ENCODE measurements at places on chromosomes 12 and 14.
A peak's percentile ranks its signal among the peaks of the same experiment; 100 is the strongest.

GRCh38 chr12:102503056-102503681 is 22.8 kb upstream of the IGF1 start:
- DNase-seq = no peak

DNA sequence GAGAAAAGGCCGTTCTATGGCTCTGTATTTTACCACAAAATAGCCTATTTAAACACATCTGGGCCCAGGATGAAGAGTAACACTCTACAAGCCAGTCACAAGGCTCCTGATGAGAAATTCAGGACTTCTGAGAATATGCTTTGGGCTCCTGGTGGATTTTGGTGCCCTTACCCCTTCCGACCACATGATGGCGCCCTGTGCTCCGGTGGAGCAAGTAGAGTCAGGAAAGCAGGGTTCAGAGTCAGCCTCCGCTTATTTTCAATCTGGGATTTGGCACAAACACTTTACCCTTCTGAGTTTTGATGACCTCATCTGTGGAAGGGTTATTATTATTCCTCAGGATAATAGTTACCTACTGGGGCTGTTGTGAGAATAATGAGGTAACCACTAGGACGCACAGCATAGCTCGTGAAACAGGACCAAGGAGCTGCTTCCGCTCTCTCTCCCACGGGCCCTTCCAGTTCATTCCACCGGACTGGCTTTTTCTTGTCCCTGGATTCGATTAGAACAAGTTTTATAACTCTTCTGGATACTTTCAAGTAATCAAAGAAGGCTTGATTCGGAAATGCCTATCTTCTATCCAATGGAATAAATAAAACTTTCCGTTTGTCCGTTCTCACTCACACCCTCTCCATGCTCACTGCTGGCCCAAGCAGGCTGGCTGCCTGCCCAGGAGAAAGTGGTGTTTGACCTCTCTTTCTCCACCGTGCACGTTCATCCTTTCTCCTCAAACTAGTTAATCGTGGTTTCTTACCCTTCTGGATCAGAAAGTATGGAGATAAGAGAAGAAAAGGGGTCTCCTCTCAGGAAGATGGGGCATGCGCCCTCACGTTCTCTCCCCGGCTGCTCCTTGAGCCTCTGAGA is 104.6 kb downstream of the GALC start:
- DNase-seq = no peak

- no peak for DNase-seq
Measured at GRCh38 chr14:33465846-33466700, 484.8 kb downstream of the EGLN3 start.

DNA sequence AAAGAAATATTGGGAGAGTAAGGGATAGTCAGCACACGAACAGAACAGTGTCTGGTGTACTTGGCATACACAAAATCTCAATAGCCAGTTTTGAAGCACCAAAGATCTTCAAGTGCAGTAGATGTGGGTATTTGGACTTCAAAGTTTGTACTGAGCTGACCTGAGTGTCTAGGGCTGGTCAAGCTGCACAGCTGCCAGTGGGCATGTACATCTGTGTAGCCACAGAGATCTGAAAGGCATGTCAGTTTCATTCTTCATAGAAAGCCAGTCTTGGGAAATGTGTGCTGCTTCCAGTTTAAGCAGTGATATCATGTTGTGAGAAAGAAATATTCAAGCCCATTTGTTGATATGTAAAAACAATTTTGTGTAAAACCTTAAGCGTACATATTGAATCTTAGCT is 279.0 kb upstream of the SYT10 start:
- DNase-seq = no peak

GRCh38 chr14:78152201-78153063 is 17.7 kb upstream of the NRXN3 start:
- no peak for DNase-seq

DNA sequence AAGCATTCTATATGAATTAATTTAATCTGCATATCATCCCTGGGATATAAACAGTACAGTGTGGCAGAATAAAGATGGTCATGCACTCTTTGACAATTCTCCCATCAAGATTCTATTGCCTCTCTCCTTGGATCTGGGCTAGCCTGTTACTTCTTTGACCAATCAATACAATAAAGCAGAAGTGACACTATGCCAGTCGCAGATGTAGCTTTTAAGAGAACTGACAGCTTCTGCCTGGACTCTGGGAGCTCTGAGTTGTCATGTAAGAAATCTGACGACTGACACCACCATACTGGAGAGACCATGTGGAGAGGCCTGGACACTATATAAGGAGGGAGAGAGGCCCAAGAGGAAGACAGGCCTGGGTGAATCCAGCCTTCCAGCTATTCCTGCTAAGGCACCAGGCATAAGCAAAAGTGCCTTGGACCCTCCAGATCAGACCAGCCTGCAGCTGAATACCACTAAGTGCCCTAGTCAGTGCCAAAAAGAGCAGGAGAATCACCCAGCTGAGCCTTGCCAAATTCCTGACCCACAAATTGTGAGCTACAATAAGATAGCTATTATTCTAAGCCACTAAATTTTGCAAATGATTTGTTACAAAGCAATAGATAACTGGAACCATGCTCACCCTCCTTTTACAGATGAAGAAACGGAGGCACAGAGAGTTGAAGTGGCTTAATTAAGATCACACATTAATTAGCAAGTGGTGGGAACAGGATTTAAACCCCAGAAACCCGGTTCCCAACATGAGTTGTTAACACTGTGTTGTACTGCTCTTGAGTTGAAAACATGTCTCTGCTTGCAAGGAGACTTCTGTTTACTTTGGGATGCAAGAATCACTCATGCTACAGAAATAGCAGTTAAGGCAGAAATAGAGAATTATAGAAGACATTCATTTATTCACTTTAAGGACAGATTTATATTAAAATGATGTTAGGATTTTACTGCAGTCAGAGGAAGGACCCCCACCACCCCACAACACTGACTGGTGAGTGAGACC is 84.6 kb downstream of the RIN3 start:
- no peak for DNase-seq

GRCh38 chr12:26157001-26157400 is 32.2 kb upstream of the BHLHE41 start:
- DNase-seq = no peak

GRCh38 chr14:63910583-63911363 is 58.0 kb downstream of the SYNE2 start:
- peak; percentile 7 for DNase-seq

DNA sequence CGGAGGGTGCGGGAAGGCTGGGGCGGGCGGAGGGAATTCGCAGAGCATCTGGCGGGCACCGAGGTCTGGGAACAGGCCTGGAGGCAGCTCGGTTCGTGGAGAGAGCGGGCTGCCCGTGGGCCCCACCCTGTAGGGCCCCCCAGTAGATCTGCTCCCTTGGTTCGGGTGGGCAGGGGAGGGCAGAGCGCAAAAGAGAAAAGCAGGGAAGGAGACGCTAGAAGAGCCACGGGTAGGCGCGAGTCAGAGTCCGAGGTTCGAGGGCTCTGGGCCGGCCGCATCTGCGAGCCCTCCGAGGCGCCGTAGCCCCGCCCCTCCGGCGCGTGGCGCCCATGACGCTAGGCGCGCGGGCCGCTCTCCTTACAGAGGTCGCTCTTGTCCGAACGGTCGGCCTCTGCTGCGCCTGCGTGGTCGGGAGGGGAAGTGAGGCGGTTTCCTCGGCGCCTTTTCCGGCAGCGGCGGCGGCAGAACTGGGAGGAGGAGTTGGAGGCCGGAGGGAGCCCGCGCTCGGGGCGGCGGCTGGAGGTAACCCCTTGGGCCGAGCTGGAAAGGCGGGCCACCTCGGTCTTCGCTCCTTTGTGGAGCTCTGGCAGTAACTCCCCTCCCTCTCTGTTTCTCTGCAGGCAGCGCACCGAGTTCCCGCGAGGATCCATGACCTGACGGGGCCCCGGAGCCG is at the start of gene ARF6:
Gene ARF6, plus strand, starts transcription at position 447 of the 673 bp plus-strand sequence. CDS start 655 bp downstream, outside the sequence.
- peak; percentile 96 for DNase-seq

DNA sequence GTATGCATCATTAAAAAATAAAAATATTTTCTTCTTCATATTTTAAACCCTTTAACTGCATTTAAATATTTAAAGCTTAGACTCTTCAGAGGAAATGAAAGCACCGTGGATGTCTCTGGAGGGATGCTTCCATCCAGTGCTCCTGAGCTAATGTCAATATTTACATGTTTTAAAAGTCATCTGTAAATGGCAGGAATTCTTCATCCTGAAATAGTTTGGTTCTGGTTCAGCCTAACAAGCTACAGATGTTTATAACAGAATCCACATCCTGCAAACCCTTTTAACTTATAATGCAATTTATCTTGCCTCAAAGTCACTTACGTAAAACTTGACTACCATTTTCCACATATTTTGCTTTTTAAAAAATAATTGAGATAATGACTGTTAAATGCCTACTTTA is 1207.3 kb downstream of the SLC16A7 start:
- DNase-seq = no peak

DNA sequence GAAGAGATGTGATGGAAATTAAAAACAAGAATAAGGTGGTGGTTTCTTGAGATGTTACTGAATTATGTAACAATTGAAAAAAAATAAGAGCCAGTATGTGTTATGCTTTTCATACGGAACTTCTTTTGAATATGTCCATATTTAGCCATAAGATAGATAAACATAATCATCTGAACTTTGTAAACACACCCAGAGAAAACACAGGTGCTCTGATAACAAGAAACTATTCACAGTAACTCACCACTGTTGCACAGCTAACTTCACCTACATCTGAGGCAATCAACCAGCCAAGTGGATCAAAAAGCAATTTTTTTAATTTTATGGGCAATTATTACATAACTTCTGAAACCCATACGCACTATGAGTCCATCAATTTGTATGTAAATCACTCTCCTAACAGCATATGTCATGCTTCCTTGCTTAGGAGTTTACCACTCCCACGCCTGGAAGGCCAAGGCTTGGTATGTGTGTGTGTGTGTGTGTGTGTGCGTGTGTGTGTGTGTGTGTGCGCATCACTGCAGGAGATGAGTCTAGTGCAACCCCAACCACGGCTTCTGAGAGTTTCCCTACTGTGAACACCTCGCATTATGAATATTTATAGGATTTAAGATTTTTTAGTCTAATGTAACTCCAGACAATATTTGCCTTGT is 443.4 kb downstream of the BCAT1 start:
- DNase-seq = no peak

DNA sequence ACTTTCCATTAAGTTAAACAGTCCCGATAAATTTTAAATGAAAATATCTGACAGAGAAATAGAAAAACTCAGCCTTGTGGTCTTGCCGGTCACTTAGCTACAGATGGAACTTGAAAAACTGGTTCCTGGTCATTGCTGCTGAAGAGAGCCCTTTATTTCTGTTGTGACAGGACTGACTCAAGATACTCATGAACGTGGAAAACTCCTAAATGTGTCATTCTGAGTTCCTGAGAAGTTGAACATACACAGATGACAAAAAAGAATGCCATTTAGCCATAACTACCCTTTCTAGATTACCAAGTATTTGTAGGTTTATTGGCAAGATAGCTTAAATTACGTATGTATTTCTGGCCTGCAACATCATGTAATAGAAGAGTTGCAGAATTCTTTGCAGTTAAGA is 134.2 kb downstream of the HMGA2 start:
- no peak for DNase-seq

DNA sequence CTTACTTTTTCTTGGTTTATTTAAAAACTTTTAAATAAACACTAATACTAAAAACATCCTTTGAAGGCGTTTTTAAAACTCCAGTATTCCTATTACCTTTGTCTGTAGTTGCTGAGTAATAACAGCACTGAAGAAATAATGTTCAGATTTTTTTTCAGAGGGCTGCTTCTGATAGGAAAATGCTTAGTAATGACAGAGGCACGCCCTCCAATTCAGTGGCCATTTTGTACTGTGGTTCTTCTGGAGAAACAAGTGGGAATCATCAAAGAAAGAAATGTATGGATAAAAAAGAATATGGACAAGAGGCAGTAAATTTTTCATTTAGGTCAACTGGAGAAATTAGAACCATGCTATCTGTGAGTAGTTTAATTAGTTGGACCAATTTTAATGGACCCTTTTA is 13.6 kb downstream of the VEZT start:
- peak; percentile 60 for DNase-seq

GRCh38 chr12:43338848-43339526 is 213.0 kb downstream of the ADAMTS20 start:
- DNase-seq = peak; percentile 27

- peak; percentile 84 for DNase-seq
Measured at GRCh38 chr12:108803428-108804105, 53.8 kb downstream of the SSH1 start.

GRCh38 chr14:28681681-28682080 is 84.9 kb upstream of the FOXG1 start:
- no peak for DNase-seq
